ENCODE measurements at places on chromosomes 2 and 18. TPM values are rescaled to one million over a fixed set of nuclear protein-coding genes. Genes with fewer than 3 reads are reported as not detected.

- no peak for DNase-seq
These were observed 231.7 kb downstream of the MTX2 start for GRCh38 chr2:176500901-176501300.

DNA sequence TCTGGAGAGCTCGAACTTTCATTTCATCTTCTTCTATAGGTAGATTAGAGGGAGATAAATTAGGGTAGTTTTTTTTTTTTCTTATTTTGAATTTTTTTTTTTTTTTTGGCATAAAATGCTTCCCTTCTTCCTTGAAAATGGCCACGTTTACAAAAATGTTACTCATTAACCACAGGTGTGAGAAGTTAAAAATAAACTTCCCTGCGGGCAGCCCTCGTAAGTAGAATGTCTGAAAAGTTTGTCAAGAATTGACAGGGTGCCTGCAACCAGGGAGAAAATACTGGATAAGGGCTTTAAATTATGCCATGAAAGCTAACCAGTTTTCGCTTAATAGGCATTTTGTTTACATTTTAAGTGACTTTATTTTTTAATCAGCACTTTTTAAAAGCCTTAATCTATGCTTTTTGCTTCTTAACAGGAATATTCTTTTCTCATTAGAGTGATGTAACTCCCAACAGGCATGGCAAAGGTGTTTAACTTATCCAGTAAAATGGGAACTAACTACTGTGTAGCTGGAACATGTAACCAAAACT, 4.2 kb upstream of the FN1 start:
- no peak for DNase-seq

- DNase-seq: no peak
These were observed 122.9 kb downstream of the NCK2 start for GRCh38 chr2:105867587-105867986.

- DNase-seq: no peak
These were observed 208.9 kb upstream of the BOD1L2 start for GRCh38 chr18:56937874-56938430.

Gene LTBP1
- 8.6 TPM for total RNA-seq

- no peak for DNase-seq
These were observed 133.0 kb downstream of the HRH4 start for GRCh38 chr18:24593401-24593800.

- DNase-seq: no peak
These were observed 264.7 kb downstream of the TCF4 start for GRCh38 chr18:55323051-55323994.

DNA sequence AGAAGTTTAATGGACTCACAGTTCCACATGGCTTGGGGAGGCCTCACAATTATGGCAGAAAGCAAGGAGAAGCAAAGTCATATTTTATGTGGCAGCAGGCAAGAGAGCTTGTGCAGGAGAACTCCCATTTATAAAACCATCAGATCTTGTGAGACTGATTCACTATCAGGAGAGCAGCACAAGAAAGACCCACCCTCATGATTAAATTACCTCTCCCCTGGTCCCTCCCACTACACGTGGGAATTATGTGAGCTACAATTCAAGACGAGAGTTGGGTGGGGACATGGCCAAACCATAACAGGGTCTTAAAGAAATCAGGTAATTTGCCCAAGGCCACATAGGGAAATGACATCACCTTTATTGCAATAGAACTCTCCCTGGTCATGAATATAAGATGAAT, 1073.3 kb upstream of the ACVR2A start:
- DNase-seq: no peak

GRCh38 chr2:96775160-96775559, 14.5 kb downstream of the CNNM4 start:
- no peak for DNase-seq

Gene SGO2
- 13.9 TPM for total RNA-seq

- no peak for DNase-seq
These were observed 252.1 kb downstream of the LDLRAD4 start for GRCh38 chr18:13470516-13471197.

DNA sequence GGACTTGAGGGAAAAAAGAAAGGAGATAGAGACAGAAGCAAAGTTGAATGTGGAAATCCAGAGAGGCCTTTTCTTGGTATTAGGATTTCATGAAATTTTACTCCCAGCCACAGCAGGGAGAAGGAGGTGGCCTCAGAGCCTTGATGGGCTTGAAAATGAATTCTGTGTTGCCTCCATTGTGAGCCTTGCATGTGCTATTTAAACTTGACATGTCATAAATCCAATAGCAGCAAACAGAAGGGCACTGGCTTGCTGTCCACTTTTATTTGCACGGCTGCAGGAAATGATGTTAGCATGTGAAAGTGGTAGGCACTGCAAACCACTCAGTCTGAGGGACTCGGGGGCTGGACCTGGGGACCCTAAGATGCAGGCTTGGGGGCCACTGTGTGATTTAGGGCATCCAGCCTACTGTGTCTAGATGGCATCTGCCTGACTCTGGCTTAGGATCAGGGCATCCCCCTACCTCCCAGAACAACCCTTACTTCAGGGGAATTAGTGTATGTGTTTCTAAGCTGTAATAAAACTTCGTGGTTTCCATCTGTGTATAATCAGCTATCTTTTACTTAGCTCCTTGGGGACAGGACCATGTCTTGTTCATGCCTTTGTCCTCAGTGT, 139.1 kb upstream of the SKOR2 start:
- no peak for DNase-seq

GRCh38 chr2:66433945-66434678, 813 bp upstream of the MEIS1 start:
- DNase-seq: no peak

DNA sequence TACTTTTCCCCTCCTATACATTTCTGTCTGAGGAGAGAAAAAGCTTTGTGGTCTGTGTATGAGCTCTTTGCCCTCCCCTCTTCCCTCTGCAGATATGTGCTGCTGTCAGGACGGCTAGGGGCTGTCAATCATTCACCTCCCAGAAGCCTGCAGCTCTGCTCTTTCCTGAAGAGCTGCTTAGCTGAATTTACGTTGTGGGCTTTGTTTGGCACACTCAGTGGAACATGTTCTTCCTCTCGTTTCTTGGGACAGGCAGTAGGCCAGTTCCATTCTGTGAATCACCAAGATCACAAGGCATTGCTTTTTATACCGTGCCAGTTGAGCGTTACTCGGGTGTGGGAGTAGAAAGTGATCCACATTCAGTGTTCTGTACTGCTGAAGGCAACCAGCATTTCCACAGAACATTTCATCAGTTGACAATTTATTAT, 136.7 kb downstream of the LAMA3 start:
- no peak for DNase-seq

Gene GRP
- total RNA-seq: not detected

- DNase-seq: no peak
These were observed 161.6 kb downstream of the CSRNP3 start for GRCh38 chr2:165631089-165631488.

Gene IL1RN
- not detected for total RNA-seq

Data from cerebellum (tissue), 4 donors.